ENCODE measurements at places on chromosomes 3 and 15.

GRCh38 chr15:57609805-57610529, 18.3 kb downstream of the MYZAP start:
- DNase-seq, result no peak

GRCh38 chr3:48038971-48039481, 22.8 kb upstream of the MAP4 start:
- DNase-seq, result no peak

DNA sequence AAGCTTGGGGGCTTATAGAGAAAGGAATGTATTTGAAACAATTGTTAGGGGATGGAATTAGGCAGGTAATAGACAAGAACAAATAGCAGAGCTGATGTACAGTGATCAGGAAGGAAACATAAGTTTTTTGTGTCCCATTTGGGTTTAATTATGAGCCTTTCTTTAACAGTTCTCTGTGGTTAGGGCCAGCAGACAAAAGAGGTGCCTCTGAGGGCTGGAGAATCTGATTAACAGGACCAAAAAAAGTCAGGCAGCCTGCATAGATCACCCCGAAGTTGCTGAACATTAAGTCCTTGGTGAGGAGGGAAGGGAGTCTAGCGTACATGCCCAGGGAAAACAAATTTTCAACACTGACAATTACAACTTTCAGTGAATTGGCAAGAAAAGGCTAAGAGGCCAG, 88.6 kb upstream of the SPRED1 start:
- DNase-seq, result no peak

GRCh38 chr15:46660096-46660842, 1025.4 kb downstream of the SQOR start:
- DNase-seq, result no peak

DNA sequence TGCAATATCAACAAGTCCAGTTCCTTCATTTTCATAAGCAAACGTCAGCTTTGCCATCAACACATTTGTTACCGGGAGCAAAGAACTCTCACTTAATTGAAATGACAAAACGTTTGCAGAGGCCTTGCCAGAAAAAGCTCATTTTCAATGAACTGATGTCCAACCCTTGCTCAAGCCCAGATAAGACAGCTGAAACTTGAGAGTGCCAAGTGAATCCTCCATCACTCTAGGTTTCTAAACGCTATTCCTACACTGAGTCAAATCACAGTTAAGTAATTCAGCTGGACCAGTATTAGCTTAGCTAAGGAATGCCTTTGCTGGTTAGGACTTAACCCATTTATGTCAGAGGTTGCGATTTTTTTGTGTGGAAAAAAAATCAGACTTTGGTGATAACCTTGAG, 11.5 kb downstream of the CHSY1 start:
- DNase-seq, result no peak

DNA sequence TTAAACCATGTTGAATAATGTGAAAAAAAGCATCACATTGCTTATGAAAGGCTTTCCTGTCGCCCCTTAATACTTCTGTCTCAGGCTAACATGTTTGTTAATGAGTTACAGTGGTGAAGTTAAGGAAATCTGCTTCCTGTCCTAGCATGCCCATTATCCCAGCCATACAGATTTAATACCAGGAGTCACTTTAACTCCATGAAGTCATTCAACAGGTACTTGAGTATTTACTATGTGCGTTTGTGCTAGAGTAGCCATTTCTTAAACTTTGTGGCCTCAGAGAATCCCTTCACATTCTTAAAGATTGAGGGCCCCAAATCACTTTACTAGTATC, 10.1 kb upstream of the SETD5 start:
- DNase-seq, result no peak

GRCh38 chr3:58336135-58336882, 3.6 kb downstream of the PXK start:
- no peak for DNase-seq

- DNase-seq, result no peak
Observed at GRCh38 chr15:25659251-25659650, 203.9 kb downstream of the ATP10A start.

GRCh38 chr3:59573911-59574310, 524.1 kb upstream of the CFAP20DC start:
- no peak for DNase-seq

- DNase-seq, result no peak
Observed at GRCh38 chr15:30872341-30872748, 31.4 kb upstream of the FAN1 start.

DNA sequence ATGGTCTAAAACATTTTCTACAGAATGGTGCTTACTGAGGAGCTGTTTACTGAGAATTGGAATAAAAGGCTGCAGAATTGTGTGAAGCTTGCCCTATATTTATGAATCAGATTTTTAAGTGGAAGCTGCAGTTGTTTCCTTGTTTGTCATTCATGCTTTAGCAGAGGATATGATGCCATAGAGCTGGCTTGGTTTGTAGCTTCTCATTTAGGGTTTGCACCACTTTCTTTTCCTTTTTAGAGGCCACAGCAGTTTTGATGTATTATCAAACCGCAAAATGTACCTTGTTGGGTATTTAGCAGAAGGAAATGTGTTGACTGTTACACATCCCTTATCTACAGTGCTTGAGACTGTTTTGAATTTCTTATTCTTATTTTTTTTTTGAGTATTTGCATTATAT, 66.2 kb downstream of the RASA2 start:
- no peak for DNase-seq

DNA sequence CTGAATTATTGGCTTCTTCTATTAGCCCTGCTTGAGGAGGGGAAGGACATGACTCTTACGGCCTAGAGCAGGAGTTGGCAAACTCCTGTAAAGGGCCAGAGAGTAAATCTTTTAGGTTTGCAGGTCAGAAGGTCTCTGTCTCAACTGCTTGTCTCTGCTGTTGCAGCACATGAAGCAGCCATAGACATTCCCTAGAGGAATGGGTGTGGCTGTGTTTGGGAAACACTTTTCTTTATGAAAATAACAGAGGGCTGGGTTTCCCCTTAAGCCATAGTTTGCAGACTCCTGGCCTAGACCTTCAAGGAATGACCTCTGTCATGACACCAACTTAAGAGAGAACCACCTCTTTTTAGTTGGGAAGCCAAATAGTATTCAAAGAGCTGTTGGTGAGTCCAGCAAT, 10.3 kb downstream of the TRAK1 start:
- DNase-seq, result no peak

GRCh38 chr3:149489060-149489690, 14.7 kb downstream of the TM4SF4 start:
- no peak for DNase-seq

DNA sequence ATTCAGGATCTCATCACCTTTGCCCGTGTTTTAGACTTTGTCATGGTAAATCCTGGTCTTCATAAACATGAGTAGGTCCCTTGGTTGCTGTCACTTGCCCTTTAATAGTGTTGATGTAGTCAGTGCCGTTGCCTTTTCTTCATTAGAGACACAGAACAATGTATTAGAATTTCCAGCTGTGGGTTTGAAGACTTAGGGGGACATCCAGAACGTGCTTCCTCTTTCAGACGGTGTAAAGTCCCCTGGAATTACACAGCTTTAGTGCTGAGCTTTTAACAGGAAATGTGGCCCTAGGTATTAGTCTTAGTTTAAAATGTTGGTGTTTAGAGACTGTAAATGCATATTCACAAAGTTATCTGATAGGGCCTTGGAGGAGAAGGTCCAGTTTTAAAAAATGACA, 8.8 kb upstream of the LRCH3 start:
- DNase-seq, result no peak

GRCh38 chr3:78764634-78765033, 1003.2 kb downstream of the ROBO1 start:
- DNase-seq, result no peak

DNA sequence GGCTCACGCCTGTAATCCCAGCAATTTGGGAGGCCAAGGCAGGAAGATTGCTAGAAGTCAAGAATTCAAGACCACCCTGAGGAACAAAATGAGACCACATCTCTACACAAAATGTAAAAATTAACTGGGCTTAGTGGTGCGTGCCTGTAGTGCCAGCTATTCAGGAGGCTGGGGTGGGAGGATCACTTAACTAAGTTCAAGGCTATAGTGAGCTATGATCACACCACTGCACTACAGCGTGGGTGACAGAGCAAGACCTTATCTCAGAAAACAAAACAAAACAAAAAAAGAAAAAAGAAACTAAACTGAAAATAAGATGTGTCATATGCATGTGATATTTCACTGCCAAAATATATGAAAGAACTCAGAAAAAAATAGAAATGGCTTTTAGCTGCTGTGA, 243.3 kb upstream of the CCDC54 start:
- no peak for DNase-seq

DNA sequence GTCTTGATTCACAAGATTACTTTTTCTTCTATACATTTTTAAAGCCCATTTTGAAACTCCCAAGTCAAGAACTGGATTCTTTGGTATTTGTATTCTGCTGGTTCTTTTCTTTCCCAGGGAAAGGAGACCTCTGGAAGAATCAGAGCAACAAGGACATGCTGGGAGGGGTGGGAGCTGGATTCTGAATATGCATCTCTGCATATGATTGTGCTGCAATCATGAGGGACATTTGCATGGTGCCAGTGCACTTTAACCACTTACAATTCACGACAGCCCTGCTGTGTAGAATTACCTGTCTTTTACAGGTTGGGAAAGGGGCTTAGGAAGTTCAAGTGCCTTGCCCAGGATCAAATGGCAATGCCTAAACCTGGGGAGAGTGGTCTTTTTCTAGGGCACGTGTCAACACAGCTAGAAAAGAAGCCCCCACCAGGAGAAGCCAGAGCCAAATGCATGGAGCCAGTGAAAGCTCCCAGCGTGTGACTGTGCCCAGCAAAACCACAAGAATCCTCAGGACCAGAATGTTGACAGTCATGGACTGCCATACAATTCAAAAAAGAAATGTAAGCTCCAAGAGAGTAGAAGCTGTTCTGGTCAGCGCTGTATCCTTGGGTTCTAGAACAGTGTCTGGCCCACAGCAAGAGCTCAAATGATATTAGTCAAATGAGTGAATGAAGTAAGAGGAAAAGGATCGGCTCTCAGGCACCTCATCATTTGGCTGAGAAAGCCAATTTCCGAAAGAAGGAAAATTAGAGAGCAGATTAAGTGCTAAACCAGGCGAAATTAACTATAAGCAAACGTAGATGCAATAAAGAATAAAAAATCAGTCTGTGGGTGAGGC, 84.5 kb upstream of the MEF2A start:
- no peak for DNase-seq

GRCh38 chr3:105809208-105809888, 59.5 kb downstream of the CBLB start:
- DNase-seq, result no peak

DNA sequence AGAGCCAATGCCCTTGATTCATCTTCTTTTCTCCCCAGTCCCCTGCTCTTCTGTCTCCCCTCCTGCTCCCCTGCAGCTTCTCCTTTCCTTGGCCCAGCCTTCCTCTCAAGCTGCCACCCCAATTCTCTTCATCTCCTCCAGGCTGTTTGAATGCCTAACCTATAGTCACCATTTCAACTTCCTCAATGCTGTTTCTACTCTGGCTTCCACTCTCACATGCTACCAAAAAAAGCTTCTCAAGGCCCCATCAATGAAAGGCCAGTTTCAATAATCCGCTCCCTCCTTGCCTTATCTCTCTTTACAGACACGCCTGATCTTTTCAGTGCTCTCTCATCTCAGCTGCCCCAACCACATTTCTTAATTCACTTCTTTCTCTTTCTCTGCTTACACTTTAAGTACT, 212.2 kb upstream of the GPR149 start:
- no peak for DNase-seq

DNA sequence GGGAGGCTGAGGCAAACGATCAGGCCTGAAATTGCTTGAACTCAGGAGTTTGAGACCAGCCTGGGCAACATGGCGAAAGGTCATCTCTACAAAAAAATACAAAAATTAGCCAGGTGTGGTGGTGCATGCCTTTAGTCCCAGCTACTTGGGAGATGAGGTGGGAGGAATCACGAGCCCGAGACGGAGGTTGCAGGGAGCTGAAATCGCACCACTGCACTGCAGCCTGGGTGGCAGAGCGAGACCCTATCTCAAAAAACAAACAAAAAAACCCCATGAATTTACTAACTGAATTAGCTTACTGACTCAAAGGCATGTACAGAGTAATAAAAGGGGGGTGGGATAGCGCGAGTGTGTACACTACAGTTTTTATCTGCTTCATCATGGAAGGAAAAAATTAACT, 19.3 kb downstream of the ARF4 start:
- no peak for DNase-seq

- no peak for DNase-seq
Observed at GRCh38 chr15:35440265-35440664, 105.7 kb downstream of the DPH6 start.

- DNase-seq, result no peak
Observed at GRCh38 chr15:97966246-97966645, 5.7 kb downstream of the ARRDC4 start.

GRCh38 chr3:157958457-157958856, 147.8 kb downstream of the SHOX2 start:
- DNase-seq, result no peak

DNA sequence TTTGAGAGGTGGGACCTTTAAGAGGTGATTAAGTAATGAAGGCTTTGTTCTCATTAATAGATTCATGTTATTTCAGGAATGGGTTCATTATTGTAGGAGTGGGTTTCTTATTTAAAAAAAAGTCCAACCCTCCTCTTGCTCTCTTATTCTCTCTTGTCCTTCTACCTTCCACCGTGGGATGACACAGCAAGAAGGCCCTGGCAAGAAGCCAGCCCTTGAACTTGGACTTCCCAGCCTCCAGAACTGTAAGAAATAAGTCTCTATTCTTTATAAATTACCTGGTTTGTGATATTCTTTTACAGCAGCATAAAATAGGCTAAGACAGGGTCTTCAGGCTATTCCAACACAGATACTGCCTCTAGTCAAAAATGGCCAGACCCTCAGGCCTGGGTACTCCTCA, 62.2 kb downstream of the MYLK start:
- no peak for DNase-seq

DNA sequence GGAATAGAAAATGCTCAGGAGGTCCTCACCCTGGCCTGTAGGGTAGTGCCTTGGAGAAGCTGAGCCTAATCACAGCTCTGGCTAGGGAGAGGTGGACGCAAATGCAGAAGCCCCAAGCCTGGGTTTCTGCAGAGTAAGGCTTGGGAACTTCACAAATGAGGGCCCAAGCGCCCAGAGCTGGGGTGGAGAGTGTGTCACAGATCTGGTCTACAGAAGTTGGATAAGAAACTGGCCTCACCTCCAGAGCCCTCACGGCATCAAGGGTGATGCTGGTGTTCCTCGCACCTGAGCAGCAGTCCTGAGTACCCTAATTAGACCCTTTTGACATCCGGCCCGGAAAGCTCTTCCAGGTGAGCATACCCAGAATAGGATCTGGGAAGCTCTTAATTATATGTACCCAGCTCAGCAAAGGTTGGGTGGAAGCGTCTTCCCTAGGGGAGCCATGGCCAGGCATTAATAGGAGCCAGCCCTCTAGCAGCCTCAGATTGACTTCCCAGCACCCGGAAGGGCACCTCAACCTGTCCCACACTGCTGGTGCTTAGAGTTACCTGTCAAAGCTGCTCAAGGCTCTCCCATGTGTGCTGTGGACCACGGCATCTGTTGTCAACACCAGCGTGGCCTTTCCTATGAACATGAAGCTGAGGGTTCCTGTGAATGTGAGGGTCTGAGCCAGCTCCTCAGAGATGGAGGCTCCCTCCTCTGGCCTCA, 31.8 kb downstream of the RBM5 start:
- no peak for DNase-seq
